ENCODE measurements at places on chromosomes 13 and 19.

DNA sequence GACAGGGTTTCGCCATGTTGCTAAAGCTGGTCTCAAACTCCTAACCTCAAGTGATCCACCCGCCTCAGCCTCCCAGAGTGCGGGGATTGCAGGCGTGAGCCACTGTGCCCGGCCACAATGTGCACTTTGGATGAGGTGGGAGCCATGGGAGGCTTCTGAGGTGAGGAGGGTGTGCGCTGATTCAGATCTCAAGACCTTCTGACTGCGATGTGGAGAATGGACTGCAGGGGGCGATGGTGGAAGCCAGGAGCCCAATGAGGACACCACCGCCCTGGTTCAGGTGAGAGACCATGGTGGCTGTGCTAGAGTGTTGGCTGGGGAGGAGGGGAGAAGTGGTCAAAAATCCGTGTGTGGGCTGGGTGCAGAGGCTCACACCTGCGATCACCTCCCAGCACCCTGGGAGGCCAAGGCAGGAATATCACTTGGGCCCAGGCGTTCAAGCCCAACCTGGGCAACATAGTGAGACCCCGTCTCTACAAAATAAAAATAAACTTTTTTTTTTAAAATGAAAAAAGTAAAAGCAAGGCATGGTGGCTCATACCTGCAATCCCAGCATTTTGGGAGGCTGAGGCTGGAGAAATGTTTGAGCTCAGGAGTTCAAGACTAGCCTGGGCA lies 5.6 kb downstream of the INAFM1 start:
- DNase-seq: no peak

- no peak for DNase-seq
These were observed 3.0 kb upstream of the ZNF878 start for GRCh38 chr19:12055784-12056183.

DNA sequence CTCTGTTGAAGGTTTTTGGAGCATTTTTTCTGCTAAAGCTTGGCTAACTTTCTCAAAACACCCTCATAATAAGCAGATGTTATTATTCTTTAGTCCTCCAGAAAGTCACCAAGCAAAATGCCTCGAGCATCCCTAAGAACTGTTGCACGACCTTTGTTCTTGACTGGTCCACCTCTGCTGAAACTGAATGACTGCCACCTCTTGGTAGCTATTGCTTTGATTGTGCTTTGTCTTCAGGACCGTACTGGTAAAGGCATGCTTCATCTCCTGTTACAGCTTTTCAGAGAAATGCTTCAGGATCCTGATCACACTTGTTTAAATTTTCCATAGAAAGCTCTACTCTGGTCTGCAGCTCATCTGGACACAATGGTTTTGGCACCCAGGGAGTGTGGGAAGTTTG lies 254.8 kb downstream of the DCT start:
- no peak for DNase-seq

DNA sequence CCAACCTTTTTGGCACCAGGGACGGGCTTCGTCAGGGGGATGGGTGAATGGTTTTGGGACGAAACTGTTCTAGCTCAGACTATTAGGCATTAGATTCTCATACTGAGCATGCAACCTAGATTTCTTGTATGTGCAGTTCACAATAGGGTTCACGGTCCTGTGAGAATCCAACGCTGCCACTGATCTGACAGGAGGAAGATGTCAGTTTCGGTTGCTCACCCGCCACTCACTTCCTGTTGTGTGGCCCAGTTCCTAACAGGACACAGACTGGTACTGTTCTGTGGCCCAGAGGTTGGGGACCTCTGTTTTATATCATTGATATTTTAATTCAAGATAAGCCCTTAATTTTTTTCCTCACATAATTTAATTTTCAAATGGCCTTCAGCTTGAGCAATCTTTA lies 26.7 kb upstream of the TDRD3 start:
- no peak for DNase-seq

DNA sequence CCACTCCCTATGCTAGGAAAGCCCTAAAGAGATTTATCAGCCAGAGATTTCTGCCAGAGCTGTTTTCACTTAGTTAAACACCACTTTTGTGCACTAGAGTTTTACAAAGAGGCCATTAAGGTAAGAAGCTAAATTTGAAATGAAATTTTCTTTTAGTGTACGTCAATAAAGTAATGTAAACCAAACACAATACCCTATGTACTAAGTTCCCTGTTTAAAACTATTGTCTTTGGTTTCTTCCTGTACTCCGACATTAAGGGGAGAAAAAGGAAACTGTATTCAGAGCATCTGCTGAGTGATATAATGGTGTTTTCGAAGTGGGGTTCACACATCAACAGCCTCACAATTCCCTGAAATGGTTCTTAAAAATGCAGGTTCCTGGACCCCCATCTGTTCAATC lies 40.7 kb upstream of the STARD13 start:
- no peak for DNase-seq

DNA sequence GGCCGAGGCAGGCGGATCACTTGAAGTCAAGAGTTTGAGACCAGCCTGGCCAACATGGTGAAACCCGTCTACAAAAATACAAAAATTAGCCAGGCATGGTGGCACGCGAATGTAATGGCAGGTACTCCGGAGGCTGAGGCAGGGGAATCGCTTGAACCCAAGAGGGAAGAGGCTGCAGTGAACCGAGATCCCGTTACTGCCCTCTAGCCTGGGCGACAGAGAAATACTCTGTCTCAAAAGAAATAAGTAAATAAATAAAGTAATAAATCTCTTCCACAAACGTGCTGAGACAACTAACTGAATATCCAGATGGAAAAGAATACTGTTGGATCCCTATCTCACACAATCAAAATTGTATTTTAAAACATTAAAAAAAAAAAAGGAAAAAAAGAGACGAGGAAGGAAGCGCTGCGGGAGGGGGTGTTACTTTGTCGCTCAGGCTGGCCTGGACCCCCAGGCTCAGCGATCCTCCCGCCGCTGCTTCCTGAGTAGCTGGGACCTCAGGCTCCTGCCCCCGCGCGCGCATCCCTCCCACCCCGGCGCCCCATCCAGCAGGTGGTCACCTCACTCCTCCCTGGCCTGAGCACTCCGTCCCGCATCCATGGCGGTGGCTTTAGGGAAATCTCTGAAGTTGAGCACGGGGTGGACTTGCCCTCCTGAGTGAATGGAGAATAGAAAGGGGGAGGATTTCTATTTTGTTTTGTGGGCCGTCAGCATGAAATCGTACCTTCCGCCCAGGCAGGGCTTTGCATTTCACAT lies 628 bp upstream of the ZNF813 start:
- DNase-seq: no peak

DNA sequence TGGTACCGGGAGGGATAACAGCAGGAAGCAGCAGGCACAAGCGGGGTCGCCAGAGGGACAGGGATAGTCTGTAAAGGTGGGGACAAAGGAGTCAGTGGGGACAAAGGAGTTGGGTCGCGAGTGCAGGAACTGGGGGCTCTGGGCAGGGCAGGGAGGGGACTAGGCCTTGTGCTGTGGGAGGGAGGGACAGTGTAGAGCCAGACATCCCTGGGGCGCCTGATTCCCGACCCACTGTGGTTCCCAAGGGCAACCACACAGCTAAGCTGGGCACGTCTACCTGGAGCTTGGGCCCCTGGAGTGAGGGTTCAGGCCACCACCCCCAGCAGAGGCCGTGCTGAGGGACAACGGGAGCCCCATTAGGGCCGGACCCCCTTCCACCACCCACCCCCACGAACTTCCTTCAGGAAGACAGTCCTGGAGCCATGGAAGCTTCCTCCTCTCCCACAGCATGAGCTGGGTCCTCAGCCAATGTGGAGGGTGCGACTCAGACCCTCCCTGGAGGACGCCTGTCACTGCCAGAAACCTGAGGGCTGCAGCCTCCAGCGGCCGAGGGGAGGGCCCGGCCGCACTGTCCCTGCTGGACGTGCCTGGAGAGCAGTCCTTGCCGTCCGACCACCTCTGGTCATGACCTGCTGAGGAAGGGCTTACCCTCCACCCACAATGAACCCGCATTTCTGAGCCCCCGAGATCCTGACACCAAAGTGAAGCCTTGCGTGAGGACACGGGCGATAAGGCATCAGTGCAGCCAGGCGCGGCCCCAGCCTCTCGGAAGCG lies 77.9 kb downstream of the SPACA7 start:
- no peak for DNase-seq

DNA sequence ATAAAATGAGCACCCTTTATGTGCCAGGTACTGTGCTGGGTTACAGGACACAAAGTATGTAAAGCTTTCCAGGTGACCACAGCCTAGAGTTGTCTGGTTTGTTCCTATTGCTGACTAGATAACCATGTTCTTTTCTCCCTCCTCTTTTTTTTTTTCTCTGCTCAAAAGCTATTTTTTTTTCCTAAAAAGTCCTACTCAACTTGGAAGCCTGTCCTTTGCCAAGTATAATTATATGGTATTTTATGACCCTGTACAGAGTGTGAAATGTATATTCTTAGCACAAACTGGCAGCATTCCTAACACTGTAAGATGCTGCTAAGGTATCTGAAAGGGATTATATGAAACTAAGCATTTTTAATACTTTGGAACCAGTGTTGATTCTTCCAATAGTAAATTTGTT lies 171.0 kb downstream of the GPC6 start:
- no peak for DNase-seq

GRCh38 chr13:25166306-25166705 lies 5.8 kb downstream of the AMER2 start:
- no peak for DNase-seq

GRCh38 chr19:35995048-35995993 lies at the start of gene SDHAF1:
Gene SDHAF1 (plus strand): TSS chr19:35995188. CDS start chr19:35995275, 87 bp downstream.
- DNase-seq: peak; percentile 94

DNA sequence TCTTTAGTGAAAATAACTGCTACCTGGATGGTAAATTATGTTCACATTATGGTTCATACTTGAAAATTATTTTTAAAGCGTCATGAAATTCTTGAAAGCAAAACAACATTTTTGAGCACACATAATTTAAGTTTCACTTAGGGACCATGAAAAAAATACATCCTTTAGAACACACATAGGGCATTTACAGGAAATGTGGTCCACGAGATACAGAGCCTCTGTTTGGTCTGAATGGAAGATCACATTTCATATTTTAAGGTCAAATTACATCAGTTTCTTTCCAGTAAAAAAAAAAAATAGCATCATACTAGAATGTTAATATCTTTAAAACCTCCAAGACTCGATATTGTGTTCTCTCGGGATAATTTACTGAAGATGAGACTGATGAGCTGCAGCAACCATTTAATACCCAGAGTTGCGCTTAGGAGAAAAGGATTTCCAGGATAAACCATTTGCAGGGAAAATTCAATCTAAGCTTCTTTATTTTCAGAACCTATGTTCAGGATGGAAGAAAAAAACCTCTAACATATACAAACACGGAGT lies 720.7 kb downstream of the DIAPH3 start:
- DNase-seq: no peak

DNA sequence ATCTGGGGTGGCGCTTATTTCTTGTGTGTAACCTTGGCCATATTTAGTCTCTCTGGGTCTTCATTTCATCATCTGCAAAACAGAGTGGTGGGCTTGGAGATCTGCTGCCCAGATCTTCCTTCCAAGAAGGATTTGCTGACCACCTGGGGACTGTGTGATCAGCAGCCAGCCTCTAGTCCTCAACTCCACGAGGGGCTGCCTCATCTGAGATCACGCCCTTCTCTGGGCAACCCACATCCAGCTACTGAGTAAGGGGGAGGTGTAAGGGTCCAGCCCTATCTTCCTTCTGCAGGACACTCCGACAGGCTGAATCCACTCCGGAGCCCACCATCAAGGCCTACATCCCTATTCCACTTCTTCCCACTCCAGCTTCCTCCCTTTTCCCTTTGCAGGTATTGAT lies 57.9 kb downstream of the CHST8 start:
- no peak for DNase-seq

GRCh38 chr19:18869023-18869618 lies 26.8 kb downstream of the CERS1 start:
- DNase-seq: no peak

DNA sequence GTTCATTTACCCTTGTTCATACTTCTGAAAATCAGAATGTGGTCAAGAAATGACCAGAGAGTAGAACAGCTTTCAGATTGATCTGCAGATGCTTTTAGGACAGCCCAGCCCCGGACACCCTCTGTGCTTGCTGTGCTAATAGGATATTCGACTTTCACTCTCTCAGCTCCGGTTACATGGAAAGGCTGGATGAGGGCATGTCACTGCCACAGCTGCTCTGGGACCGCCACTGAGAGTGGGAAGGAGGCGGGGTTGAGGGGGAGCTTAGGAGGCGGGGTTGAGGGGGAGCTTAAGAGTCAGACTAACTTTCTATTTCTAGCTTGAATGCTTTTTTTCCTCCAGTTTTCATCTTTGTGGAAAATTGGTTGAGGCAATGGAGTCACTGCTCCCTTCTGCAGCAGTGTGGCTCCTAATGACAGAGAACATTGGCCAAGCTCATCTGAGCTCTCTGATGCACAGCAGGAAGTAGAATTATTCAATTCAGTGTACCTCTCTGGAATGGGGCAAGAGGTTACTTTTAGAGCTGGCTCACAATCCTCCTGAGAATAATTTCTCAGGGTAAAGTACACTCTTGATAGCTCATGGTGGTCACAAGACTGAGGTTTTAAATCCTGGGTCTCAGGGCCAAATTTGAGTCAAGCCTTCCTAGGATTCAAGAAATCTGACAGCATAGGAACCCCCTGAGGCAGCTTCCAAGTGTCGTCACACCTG lies 74.6 kb upstream of the NPAS1 start:
- peak; percentile 16 for DNase-seq

DNA sequence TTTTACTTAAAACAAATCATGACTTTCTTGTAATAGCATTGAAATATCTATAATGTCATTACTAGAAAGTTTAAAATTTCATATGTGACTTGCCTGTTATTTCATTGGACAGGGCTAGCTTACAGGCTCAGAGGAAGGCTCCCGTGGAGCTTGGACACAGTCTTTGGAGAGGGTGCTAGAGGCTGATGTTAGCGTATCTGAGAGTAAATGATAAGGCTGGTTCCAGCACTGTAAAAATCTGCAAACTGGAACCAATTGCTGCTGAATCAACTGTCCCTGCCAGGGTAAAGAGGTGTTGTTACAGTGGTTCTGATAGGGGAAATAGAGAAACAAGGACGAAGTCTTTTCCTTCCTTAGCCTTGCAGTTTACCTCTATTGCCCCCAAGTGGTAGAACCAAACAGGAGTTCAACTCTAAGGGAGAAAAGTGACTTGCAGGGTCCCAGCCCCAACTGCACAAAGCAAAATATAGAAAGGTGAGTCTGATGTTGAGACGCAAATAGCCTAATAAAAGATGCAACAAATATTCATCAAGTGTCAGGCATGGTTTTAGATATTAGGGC lies 901.7 kb downstream of the DIAPH3 start:
- peak; percentile 24 for DNase-seq

- no peak for DNase-seq
These were observed 1123.3 kb downstream of the EFNB2 start for GRCh38 chr13:105412171-105412570.
